ENCODE measurements at places on chromosomes 12 and 14. TPM values are rescaled to one million over a fixed set of nuclear protein-coding genes. Genes with fewer than 3 reads are reported as not detected.

Gene NELL2
- total RNA-seq, result 38.8 TPM

GRCh38 chr12:32265456-32265855 lies 133.9 kb upstream of the FGD4 start:
- no peak for DNase-seq

- no peak for DNase-seq
Measured at GRCh38 chr12:94207849-94208621, 59.7 kb downstream of the PLXNC1 start.

GRCh38 chr12:132395908-132396305 lies 66.5 kb upstream of the GALNT9 start:
- no peak for DNase-seq

Gene ARF6
- total RNA-seq, result 38.6 TPM

All from H7 (cell line).